ENCODE measurements at places on chromosomes 3 and 15. TPM values are rescaled to one million over a fixed set of nuclear protein-coding genes. Genes with fewer than 3 reads are reported as not detected.

CCR8 gene
- not detected for total RNA-seq

PLSCR2 gene
- total RNA-seq: not detected

GP5 gene
- total RNA-seq: under 0.01 TPM

MUC20 gene
- total RNA-seq: not detected

ADCY5 gene
- total RNA-seq: not detected

TRIM59 gene
- total RNA-seq: 44.0 TPM

FSIP1 gene
- total RNA-seq: 0.88 TPM

CD200R1 gene
- total RNA-seq: 0.14 TPM

LMAN1L gene
- total RNA-seq: not detected

ZBTB38 gene
- total RNA-seq: 143 TPM

GUCA1C gene
- not detected for total RNA-seq

MORC1 gene
- not detected for total RNA-seq

RBPMS2 gene
- 0.22 TPM for total RNA-seq

PKM gene
- total RNA-seq: 1,680 TPM

ZNF385D gene
- not detected for total RNA-seq

GPR87 gene
- total RNA-seq: not detected
